ENCODE measurements at places on chromosomes 1 and 21. TPM values are rescaled to one million over a fixed set of nuclear protein-coding genes. Genes with fewer than 3 reads are reported as not detected.

GRCh38 chr1:68808351-68808750, 311.5 kb upstream of the DEPDC1 start:
- no peak for DNase-seq

GRCh38 chr21:34576041-34576511, 38.8 kb downstream of the RCAN1 start:
- DNase-seq = peak; percentile 22

The DLGAP3 gene
- under 0.01 TPM for total RNA-seq

DNA sequence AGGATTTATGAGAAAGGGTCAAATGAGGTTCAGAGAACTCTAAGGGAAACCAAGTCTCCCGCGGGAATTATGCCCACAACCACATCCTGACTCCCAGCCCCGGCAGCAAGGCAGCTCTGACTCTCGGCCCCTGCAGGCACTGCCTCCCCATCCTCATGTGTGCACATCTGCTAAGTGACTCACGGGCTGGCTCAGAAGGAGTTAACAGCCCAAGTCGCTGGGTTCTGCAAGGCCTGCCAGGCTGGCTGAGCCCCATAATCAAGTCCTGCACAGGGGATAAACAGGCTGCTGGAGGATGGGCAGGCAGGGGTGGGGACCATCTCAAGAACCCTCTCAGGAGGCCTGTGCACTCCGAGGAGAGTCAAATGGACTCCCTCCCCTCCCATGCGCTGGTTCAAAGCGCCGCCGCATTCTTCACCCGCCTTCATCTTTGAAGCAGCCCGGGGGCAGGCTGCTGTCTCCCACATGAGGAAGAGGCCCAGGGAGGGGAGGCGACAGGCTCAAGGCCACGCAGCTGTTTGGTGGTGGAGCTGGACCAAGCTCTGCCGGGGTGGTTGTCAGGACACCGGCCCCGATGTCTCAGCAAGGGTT, 344.3 kb downstream of the MATN1 start:
- no peak for DNase-seq

- DNase-seq = no peak
These were observed 3.5 kb downstream of the KRTAP10-9 start for GRCh38 chr21:44630440-44630839.

The EFNA1 gene
- total RNA-seq = 132 TPM

GRCh38 chr21:42581993-42582786, 68.5 kb downstream of the SLC37A1 start:
- no peak for DNase-seq

The LHX4 gene
- not detected for total RNA-seq

GRCh38 chr1:228920831-228921230, 185.6 kb downstream of the RHOU start:
- no peak for DNase-seq

DNA sequence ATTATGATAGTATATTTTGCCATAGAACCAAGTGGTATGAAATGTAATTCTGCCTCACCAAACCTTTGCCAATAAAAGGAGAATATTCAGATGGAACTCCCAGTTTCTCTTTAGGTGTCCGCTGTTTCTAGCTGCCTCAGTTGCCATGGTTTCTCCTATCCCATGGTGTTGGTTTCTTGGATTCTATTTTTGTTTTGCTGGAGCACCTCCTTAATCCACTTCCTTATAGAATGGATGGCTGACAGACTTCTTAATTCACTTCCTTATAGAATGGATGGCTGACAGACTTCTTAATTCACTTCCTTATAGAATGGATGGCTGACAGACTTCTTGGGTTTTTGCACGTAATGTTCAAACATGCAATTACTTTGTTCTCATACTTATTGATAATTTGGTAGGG, 43.7 kb downstream of the ADARB1 start:
- no peak for DNase-seq

The DNASE2B gene
- total RNA-seq = not detected
